ENCODE measurements at places on chromosomes 6 and 20. TPM values are rescaled to one million over a fixed set of nuclear protein-coding genes. Genes with fewer than 3 reads are reported as not detected.

GRCh38 chr6:1053586-1053985, 258.3 kb upstream of the FOXQ1 start:
- H3K4me3 ChIP-seq = no peak overlapping the region
- no peak for DNase-seq
- no peaks in the 10 kb centered on the region for H3K4me1 ChIP-seq
- H3K27me3 ChIP-seq = peaks cover 11% of the 10 kb centered on the region

GRCh38 chr20:2394411-2395055, 13.8 kb downstream of the TGM6 start:
- H3K4me3 ChIP-seq = no peak overlapping the region
- DNase-seq = no peak
- no peak overlapping the region for H3K27ac ChIP-seq
- no peaks in the 10 kb centered on the region for H3K4me1 ChIP-seq
- H3K36me3 ChIP-seq = no peaks in the 10 kb centered on the region
- no peaks in the 10 kb centered on the region for H3K27me3 ChIP-seq

DNA sequence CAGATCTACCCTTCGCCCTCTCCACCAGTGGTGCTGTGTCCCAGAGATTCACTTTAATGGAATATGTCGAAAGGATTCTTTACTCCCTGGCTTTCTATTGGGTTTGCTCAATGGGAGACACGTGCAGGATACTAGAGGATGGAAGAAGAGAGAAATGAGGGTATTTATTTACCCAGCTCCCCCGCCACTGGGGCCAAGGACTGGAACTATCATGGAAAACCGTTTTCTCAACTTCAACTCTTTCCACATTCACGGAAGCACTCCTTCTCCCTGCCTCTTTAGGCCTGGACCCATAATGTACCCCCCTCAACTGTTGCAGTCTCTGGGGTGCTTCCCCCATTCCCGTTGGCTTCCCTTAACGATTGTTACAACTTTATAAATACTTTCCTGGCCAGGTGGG, 26.6 kb upstream of the RALY start:
- no peaks in the 10 kb centered on the region for H3K36me3 ChIP-seq
- H3K4me1 ChIP-seq = no peaks in the 10 kb centered on the region
- no peak overlapping the region for H3K27ac ChIP-seq

GRCh38 chr6:52595796-52596130, 18.9 kb upstream of the TRAM2 start:
- peak overlapping the region; percentile 73 for H3K27ac ChIP-seq
- H3K36me3 ChIP-seq = no peaks in the 10 kb centered on the region
- peak overlapping the region; percentile 24 for H3K4me3 ChIP-seq
- no peak for DNase-seq
- no peaks in the 10 kb centered on the region for H3K27me3 ChIP-seq
- peaks cover 43% of the 10 kb centered on the region for H3K4me1 ChIP-seq

DNA sequence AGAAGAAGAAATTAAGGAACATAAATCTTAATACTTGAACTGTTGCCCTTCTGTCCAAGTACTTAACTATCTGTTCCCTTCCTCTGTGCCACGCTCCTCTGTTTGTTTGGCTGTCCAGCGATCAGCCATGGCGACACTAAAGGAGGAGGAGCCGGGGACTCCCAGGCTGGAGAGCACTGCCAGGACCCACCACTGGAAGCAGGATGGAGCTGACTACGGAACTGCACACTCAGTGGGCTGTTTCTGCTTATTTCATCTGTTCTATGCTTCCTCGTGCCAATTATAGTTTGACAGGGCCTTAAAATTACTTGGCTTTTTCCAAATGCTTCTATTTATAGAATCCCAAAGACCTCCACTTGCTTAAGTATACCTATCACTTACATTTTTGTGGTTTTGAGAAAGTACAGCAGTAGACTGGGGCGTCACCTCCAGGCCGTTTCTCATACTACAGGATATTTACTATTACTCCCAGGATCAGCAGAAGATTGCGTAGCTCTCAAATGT, 17.1 kb downstream of the IRF4 start:
- no peaks in the 10 kb centered on the region for H3K36me3 ChIP-seq
- H3K4me1 ChIP-seq = no peaks in the 10 kb centered on the region
- no peak overlapping the region for H3K4me3 ChIP-seq
- no peak overlapping the region for H3K27ac ChIP-seq
- DNase-seq = peak; percentile 16
- H3K27me3 ChIP-seq = peaks cover 29% of the 10 kb centered on the region

The OXT gene
- not detected for total RNA-seq

DNA sequence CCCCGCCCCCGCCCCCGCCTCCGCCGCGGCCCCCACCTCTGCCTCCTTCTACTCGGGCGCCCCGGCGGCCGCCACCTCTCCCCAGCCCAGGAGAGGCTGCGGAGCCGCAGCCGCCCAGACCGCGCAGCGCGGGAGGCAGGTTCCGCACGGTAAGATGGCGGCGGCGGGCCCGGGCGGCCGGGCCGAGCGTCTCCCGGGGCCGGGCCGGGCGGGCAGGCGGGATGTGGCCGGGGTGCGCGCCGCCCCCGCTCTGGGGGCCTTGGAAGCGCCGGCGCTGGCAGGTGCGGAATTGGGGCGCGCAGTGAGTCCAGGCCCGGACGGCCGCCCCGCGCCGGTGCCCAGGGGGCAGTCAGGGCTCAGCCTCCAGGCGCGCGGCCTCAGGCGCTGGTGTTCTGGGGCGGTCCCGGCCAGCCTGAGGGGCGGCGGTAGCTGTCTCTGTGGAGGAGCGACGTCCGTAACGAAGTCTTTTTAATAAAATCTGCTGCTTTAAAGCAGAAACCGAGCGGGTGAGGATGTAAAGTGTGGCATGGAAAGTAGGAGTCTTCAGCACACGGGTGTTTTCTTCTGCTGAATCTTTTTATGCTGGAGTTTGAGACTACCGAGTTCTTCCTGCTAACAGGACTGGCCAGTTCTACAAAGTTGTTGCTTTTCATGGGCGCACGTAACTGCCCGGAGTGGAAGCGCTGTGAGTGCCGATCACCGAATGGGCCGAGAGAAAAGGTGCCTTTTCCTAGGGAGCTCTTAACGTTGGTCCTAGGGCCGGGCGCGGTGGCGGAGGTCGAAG, at the start of gene GID8:
TSS of gene GID8 (plus strand) at position 43 of the 784 bp plus-strand sequence. CDS start 3,356 bp downstream, outside the sequence.
- DNase-seq = peak; percentile 30
- peaks cover 8% of the 10 kb centered on the region for H3K36me3 ChIP-seq
- H3K27ac ChIP-seq = peak within 1 kb of the TSS; percentile 98
- peak within 1 kb of the TSS; percentile 87 for H3K4me3 ChIP-seq

The BPI gene
- not detected for total RNA-seq

The C2 gene
- total RNA-seq = 0.20 TPM

DNA sequence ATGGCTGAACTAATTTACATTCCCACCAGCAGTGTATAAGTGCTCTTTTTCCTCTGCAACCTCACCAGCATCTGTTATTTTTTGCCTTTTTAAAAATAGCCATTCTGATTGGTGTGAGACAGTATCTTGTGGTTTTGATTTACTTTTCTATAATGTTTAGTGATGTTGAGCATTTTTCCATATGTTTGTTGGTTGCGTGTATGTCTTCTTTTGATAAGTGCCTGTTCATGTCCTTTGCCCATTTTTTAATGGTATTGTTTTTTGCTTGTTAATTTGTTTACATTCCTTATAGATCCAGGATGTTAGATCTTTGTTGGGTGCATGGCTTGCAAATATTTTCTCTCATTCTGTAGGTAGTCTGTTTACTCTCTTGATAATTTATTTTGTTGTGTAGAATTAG, 169.9 kb downstream of the PRL start:
- H3K4me1 ChIP-seq = no peaks in the 10 kb centered on the region
- H3K27me3 ChIP-seq = no peaks in the 10 kb centered on the region
- no peak for DNase-seq
- H3K27ac ChIP-seq = no peak overlapping the region
- H3K4me3 ChIP-seq = no peak overlapping the region
- H3K36me3 ChIP-seq = no peaks in the 10 kb centered on the region

- no peak overlapping the region for H3K4me3 ChIP-seq
- H3K27me3 ChIP-seq = no peaks in the 10 kb centered on the region
- H3K4me1 ChIP-seq = peaks cover 16% of the 10 kb centered on the region
- H3K36me3 ChIP-seq = no peaks in the 10 kb centered on the region
Measured at GRCh38 chr20:1341561-1342265, 12.8 kb upstream of the SDCBP2 start.

GRCh38 chr20:3651204-3651962, 11.8 kb downstream of the GFRA4 start:
- H3K4me3 ChIP-seq = no peak overlapping the region
- no peak overlapping the region for H3K27ac ChIP-seq
- no peaks in the 10 kb centered on the region for H3K36me3 ChIP-seq
- no peaks in the 10 kb centered on the region for H3K27me3 ChIP-seq

The ATAT1 gene
- total RNA-seq = 15.7 TPM

The CDSN gene
- 0.22 TPM for total RNA-seq

GRCh38 chr20:22544462-22544861, 39.9 kb downstream of the FOXA2 start:
- no peak overlapping the region for H3K4me3 ChIP-seq
- H3K36me3 ChIP-seq = no peaks in the 10 kb centered on the region
- no peak for DNase-seq
- H3K4me1 ChIP-seq = no peaks in the 10 kb centered on the region
- no peaks in the 10 kb centered on the region for H3K27me3 ChIP-seq
- H3K27ac ChIP-seq = no peak overlapping the region

GRCh38 chr6:134379076-134379475, 61.2 kb upstream of the SGK1 start:
- no peak overlapping the region for H3K4me3 ChIP-seq
- H3K36me3 ChIP-seq = no peaks in the 10 kb centered on the region
- H3K27ac ChIP-seq = no peak overlapping the region
- DNase-seq = no peak

- no peak overlapping the region for H3K27ac ChIP-seq
- H3K27me3 ChIP-seq = no peaks in the 10 kb centered on the region
- no peak for DNase-seq
Measured at GRCh38 chr20:37878835-37879599, 23.9 kb upstream of the VSTM2L start.

DNA sequence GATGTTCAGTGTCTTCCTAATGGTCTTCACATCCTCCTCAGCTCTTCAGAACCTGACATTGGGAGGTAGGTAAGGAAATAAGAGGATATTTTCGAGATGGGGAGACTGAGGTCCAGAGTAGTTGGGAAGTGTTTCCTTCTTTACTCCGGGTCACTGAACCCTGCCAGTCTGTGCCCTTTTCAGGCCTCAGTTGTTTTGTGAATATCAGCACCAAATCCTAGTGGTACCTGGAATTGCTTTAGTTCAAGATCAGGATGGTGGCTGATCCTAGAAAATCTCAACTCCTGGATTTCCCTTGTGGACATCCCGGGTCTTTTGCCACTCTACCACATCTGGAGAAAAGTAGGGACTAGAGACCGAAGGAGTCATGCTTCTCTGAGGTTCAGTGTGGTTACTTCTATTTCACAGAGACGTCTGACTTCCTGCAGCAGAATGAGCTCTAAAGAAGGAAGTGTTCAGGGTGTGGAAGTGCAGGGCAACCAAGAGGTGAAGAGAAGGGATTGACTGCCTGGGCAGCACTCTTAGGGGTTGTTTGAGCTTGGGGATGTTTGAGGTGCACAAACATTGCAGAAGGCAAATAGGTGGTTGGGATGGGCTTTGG, 995 bp downstream of the STK4 start:
- H3K36me3 ChIP-seq = no peaks in the 10 kb centered on the region
- H3K4me3 ChIP-seq = peak overlapping the region; percentile 84
- DNase-seq = no peak
- no peak overlapping the region for H3K27ac ChIP-seq
- H3K27me3 ChIP-seq = no peaks in the 10 kb centered on the region
- H3K4me1 ChIP-seq = peaks cover 15% of the 10 kb centered on the region

DNA sequence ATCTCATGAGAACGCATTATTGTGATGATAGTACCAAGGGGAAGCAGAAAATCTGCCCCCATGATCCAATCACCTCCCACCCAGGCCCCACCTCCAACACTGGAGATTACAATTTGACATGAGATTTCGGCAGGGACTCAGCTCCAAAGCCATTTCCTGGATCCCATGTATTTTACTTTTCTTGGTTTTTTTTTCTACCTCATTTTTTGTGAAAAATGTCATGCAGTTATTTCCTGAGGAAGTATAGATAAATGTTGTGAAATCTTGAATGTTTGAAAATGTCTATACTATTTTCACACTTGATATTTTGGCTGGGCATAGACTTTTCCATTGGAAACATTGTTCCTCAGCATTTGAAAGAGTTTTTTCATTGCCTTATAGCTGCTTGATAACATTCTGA, 9.1 kb upstream of the BRPF3 start:
- no peaks in the 10 kb centered on the region for H3K36me3 ChIP-seq
- no peak for DNase-seq
- H3K4me3 ChIP-seq = no peak overlapping the region
- no peaks in the 10 kb centered on the region for H3K4me1 ChIP-seq

GRCh38 chr6:136599329-136600011, 49.2 kb upstream of the MAP7 start:
- H3K27ac ChIP-seq = no peak overlapping the region
- DNase-seq = peak; percentile 64
- no peaks in the 10 kb centered on the region for H3K27me3 ChIP-seq

The PI3 gene
- not detected for total RNA-seq

- H3K36me3 ChIP-seq = peaks cover 10% of the 10 kb centered on the region
- H3K4me1 ChIP-seq = no peaks in the 10 kb centered on the region
- H3K4me3 ChIP-seq = no peak overlapping the region
- no peak for DNase-seq
- no peaks in the 10 kb centered on the region for H3K27me3 ChIP-seq
- no peak overlapping the region for H3K27ac ChIP-seq
Measured at GRCh38 chr6:158760618-158761250, 58.4 kb downstream of the EZR start.

The GNL1 gene
- total RNA-seq = 49.0 TPM

- H3K36me3 ChIP-seq = no peaks in the 10 kb centered on the region
- H3K27ac ChIP-seq = no peak overlapping the region
- H3K4me3 ChIP-seq = no peak overlapping the region
- no peak for DNase-seq
- no peaks in the 10 kb centered on the region for H3K4me1 ChIP-seq
Measured at GRCh38 chr20:56217829-56218228, 30.7 kb upstream of the MC3R start.
